ENCODE measurements at places on chromosomes 16 and 17.
A peak's percentile ranks its signal among the peaks of the same experiment; 100 is the strongest.

DNA sequence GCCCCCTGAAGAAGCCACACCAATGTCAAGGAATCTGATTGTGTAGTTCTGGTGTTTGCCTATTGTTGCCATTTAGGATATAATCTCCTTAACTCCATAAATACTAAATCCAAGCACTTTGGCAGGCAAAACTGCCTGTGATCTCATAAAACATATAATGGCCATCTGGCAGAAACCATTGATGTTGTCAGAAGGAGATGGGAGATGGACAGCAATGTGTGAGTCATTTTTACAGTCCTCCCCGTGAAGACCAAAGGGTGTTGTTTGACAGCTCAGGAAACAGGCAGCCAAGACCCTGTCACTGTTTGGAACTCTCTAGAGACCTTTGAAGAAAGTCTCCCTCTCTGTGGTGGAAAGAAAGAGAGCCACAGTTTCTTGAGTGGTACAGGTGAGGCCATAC, 454.1 kb downstream of the HS3ST3B1 start:
- DNase-seq: peak; percentile 46

- DNase-seq: peak; percentile 48
These were observed 34.4 kb upstream of the GAN start for GRCh38 chr16:81280393-81280792.

GRCh38 chr17:77253611-77254051, 112.9 kb downstream of the SEC14L1 start:
- DNase-seq: peak; percentile 73

- DNase-seq: peak; percentile 71
These were observed 13.5 kb upstream of the N4BP1 start for GRCh38 chr16:48623304-48624016.

GRCh38 chr17:50194140-50194933, 7.1 kb downstream of the COL1A1 start:
- no peak for DNase-seq

DNA sequence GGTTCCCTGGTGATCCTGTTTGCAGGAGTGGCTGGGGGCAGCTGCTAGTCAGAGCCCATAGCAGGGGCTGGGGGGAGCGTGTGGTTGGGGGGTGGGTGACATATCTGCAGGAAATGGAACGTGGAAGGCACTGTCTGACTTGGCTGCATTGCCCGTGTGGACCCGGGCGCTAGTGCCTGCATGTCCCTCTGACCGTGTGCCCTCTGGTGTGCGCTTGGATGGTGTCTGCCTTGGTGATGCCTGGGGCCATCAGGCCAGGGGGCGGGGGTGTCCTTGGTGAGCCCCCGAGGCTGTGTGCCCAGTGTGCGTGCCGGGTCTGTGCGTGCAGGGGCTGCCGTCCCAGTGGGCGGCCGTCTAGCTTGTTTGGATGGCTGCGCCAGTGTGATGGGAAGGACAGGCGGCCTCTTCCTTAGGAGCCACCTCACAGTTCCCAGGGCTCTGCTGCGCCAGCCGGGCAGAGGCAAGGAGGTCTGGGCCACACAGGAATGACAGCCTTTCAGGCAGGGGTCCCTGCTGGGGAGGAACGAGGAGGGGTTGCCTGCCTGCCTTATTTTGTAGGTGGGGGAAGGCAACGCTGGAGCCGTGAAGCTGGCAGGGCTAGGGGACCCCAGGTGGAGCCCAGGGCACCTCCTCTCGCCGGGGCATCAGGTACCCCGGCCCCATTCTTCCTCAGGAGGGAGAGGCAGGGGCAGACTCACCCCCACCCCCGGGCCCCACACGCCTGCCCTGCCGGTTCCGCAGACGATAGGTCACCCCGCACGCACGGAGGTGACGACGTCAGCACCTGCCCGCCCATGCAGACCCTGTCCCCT, 693 bp downstream of the NDRG4 start:
- DNase-seq: no peak

- DNase-seq: no peak
These were observed 23.6 kb downstream of the KIFC3 start for GRCh38 chr16:57778658-57779057.

- DNase-seq: no peak
These were observed 23.0 kb downstream of the USP6 start for GRCh38 chr17:5138616-5139457.

DNA sequence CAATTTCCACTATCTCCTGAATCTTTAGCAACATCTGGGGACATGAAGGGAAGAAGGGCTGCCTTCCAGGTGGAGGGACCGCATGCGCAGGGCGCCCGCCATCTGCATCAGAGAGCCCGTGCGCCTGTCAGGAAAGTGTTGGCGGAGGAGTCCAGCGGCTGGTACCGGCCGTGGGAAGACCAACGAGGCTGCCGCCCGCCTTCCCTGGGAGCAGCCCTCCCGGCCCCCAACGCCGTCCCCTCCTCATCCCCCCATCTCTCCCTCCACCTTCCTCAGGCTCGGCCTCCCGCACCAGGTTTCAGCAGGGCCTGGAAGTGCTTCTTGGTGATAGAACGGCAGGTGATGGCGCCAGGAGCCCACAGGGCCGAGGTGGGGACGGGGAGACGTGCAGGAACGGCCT, 8.8 kb downstream of the CLCN7 start:
- DNase-seq: no peak

- no peak for DNase-seq
These were observed 10.3 kb downstream of the ATXN1L start for GRCh38 chr16:71855937-71856662.

- no peak for DNase-seq
These were observed 219.7 kb upstream of the CDH5 start for GRCh38 chr16:66146798-66147197.

- no peak for DNase-seq
These were observed 8.4 kb downstream of the DLX3 start for GRCh38 chr17:49986396-49987289.

- no peak for DNase-seq
These were observed 8.8 kb downstream of the SCIMP start for GRCh38 chr17:5225668-5226457.

DNA sequence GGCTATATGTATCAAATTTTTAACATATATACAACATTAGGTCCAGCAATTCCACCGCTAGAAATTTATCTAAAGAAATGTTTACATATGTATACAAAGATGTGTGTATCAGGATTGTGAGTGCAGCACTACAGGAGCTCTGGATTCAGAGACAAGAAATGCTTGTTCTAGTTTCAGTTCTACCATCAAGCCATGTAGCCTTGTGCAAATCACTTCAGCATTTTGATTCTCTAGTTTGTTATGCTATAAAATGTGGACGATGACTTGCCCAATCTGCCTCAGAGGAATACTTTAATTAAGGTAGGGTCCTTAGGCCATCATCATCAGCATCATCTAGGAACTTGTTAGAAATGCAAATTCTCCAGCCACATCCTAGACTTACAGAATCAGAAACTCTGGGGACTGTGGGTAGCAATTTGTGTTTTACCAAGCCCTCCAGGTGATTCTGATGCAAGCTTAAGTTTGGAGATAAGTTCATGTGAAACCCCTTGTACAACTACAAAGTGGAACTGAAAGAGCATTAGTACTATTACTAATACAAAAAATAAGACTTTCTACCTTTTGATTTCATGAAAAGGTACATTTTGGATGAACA, 131.2 kb upstream of the CORO6 start:
- no peak for DNase-seq

DNA sequence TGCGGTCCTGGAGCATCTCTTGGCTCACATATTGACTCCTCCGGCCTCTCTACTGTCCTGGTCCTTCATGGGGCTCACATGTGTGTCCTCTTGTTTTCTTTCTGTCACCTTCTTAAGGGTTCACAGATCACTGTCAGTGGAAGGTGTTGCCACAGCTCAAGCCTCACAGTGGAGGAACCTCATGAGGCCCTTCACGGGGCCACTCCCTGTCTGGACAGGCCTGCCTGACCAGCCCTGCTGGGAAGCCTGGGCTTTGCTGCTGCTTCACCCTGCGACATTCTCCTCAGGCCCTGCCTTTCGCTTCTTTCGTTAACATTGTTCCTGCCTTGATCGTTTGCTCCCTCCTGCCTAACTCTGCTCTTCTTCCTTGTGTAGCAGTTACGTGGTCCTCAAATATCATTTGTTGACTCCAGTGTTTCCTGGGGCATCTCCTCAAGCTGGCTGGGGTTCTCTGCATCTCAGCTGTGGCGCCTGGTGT, 55.9 kb downstream of the WDR45B start:
- no peak for DNase-seq

GRCh38 chr17:67157732-67158639, 87.0 kb downstream of the HELZ start:
- peak; percentile 54 for DNase-seq

GRCh38 chr17:68397108-68397536, 60.2 kb downstream of the WIPI1 start:
- no peak for DNase-seq

- peak; percentile 40 for DNase-seq
These were observed 141.8 kb downstream of the CMIP start for GRCh38 chr16:81586417-81586816.

- peak; percentile 7 for DNase-seq
These were observed 405.5 kb upstream of the PSMD7 start for GRCh38 chr16:73891129-73891542.

DNA sequence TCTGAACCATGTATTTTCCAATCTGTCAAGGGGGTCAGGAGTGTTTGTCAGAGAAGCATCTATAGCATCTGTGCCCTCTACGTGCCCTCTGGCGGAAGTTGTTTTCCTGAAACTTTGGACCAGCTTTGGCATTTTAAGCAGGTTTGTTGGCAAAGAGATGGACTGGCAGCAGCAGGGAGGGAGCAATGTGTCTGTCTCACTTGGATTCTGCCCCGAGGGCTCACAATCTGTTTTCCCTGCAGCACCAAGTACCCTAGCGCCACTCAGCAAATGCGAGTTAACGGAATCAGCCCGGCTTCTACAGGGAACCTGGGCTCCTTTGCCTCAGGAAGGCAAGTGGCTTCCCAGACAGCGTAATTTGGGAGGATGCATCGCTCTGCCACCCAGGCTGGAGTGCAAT, 17.4 kb downstream of the DUSP14 start:
- no peak for DNase-seq

- DNase-seq: no peak
These were observed 38.1 kb upstream of the SSTR5 start for GRCh38 chr16:1034230-1035065.

DNA sequence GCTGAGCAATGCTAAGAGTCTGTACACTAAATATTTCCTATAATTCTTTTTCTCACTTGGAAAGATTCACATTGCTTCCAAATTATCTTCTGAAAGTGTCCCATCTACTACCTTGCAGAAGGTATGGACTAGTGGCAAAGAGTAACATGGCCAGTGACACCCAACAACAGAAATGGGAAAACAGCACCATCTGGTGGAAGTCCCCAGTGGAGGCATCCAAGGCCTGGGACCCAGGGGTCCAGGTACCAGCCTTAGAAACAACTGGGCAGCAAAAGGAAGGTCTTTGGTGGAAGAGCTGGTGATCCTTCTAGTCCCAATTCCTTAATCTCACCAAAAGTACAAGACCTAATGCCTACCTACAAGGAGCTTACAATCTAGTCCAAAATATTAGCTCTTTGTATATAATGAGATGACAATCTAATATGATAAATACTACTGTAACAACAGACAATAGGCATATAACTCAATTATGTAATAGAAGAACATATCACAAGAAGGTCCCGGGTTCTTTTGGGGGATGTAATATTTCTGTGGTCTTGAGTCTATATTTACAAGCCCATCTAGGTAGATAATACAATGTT, 55.3 kb downstream of the SKAP1 start:
- DNase-seq: no peak

- DNase-seq: peak; percentile 51
These were observed 8.7 kb upstream of the CAVIN1 start for GRCh38 chr17:42431758-42432161.

DNA sequence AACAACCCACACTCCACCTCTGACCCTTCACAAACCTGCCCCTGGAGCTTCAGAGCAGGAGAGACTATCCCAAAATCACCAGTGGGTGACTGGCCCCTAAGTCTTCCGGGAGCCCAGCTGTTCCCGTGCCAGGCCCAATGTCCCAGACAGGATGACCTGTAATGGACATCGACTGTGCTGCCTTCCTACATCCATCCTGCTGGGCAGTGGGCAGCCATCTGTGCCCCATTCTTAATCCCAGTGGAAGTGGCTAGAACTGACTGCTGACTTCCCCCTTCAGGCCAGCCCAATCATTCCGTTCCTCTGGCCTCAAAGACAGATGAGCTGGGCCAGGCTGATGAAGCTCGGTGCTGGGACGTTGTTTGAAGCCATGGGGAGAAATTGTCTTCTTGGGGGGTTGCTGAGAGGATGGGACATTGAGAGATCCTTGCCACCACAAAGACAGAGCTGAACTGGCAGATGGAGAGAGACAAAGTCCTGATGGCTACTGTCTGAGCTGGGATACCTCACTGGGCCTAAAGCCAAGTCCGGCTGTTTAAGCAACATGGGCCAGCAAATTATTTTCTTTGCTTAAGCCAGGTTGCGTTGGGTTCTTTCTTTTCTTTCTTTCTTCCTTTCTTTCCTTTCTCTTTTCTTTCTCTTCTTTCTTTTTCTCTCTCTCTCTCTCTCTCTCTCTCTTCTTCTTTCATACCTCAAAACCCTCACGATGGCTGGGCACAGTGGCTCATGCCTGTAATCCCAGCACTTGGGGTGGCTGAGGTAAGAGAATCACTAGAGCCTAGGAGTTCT, 17.9 kb upstream of the ALOX15B start:
- DNase-seq: no peak

- no peak for DNase-seq
These were observed 98.7 kb downstream of the ABCC12 start for GRCh38 chr16:48057048-48057447.

DNA sequence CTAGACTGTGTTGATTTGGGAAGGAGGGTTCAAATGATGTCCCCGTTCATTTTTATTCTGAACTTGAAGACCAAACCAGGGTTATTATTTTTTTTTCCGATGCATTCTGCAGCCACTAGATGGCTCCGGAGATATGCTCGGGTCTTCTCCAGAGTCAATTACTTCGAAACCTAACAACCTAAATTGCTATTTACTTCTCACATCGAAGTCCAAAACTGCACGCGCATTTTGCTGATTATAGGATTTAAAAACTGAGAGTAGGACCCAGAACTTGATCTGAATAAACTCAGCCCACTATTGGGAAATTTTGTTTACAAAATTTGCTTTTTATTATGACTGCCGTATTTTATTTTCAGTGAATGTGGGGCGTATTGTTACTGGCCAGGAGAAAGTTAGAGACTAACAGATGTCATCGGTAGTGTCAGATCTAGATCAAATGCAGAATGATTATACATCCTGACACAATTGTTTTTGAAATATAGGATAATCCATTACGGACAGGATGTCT, 263.8 kb downstream of the HS3ST3A1 start:
- peak; percentile 80 for DNase-seq

DNA sequence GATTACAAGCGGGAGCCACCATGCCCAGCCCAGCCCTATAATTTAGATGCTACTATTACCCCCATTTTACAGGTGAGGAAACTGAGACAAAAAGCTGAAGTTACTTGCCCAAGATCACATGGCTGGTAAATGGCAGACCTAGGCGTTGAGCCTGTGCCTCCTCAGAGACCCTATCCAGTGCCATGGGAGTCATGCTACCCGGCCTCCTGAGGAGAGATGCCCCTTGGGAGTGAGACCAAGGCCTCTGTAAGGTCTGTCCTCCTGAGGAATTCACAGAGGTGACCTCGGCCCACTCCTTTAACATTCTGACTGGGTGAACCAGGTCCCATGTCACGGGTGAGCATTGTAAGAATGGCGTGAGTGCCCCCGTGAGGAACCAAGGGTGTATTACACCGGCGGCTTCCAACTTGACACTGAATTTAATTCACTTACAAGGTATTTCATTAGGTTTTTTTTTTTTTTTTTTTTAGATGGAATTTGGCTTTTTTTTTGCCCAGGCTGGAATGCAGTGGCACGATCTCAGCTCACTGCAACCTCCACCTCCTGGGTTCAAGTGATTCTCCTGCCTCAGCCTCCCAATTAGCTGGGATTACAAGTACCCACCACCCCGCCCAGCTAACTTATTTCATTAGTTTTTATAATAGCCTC, 95.7 kb downstream of the ABCC6 start:
- peak; percentile 65 for DNase-seq

- DNase-seq: peak; percentile 29
These were observed 12.9 kb downstream of the SYCE1L start for GRCh38 chr16:77211880-77212740.
